ENCODE measurements at places on chromosomes 2 and 18.

GRCh38 chr2:18117592-18117991 is 239.1 kb downstream of the KCNS3 start:
- DNase-seq, result peak; percentile 20

DNA sequence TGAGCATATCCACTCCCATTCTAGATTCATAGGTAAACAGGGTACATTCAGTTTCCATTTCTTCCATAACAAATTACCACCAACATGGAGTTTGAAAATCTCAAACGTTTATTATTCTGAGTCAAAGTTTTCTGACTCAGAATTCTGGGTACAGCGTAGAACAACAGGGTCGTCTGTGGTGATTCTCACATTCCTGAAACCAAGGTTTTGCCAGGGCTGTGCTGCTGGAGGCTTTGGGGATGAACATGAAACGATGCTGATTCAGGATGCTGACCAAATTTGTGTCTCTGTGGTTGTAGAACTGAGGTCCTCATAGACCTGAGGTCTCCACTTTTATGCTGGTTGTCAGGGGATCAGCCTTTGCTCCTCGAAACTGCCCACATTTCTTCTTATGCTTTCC is 255.7 kb downstream of the DSEL start:
- DNase-seq, result no peak

DNA sequence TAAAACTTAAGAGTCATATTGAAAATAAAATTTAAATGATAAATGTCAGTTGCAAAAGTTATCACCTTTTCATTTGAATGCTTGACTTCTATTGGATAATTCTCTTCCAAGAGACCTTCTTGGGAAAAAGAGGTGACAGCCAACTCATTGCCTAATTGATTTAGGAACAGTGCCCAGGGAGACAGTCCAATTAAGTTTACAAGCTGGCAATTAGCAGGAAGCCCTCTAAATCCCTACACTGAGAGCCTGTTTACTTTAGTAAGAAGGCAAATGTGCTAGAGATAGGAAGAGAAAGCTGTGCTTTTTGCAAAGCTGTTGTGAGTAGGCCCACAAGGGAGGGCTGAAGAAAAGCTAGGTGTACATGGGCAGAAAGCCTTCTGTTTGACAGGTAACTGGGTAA is 189.1 kb downstream of the WDPCP start:
- no peak for DNase-seq

- DNase-seq, result no peak
These were observed 250.5 kb downstream of the LOXHD1 start for GRCh38 chr18:46406539-46406932.

DNA sequence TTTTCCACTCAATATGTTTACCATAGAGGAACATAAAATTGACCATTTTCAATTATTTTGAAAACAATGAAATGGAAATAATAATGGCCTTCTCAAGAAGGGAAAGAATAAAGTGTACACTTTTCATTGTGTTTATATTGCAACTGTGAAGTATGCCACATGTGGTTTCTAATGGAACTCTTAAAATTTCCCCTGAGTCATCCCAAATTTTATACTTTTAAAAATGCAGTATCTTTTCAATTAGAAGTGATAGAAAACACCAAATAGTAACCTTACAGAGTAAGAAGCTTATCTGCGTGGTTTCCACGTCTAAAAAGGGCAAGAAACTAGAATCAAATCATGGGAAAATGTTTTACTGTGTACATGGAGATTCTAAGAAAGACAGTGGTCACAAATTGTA is 70.0 kb downstream of the SCG2 start:
- DNase-seq, result no peak

DNA sequence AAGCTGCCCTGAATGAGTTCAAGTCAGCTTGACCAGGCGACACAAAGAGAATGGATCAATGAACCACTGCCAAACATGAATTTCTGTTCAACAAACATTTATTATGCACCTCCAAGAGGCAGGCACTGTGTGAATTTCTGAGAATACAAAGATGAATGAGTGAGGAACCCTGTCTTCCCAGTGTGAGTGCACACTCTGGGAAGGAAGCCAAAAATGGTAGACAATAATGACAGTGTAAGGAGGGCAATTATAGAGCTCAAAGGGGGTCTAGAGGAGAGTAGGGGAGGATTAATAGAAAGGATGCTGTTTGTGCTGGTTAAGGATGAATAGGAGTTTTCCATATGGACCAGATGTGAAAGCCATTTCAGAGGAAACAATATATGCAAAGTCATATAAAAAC is 213.4 kb downstream of the DCC start:
- no peak for DNase-seq

Measured in HS-27A (cell line).